Activated T-cell treated with anti-CD3 and anti-CD28 coated beads, Interleukin-2, amount 50 U/mL, for 1 hour (primary cell): ENCODE measurements at places on chromosomes 16 and 17.

GRCh38 chr16:85341972-85342695 lies 229.9 kb upstream of the CIBAR2 start:
- DNase-seq, result no peak

GRCh38 chr16:81521141-81521626 lies 76.6 kb downstream of the CMIP start:
- peak; percentile 69 for DNase-seq

- no peak for DNase-seq
Measured at GRCh38 chr17:9817086-9817485, 4.8 kb downstream of the GSG1L2 start.

GRCh38 chr17:79340333-79341221 lies 266.0 kb downstream of the ENGASE start:
- no peak for DNase-seq

GRCh38 chr16:49470513-49470991 lies 96.9 kb downstream of the C16orf78 start:
- DNase-seq, result no peak

- DNase-seq, result no peak
Measured at GRCh38 chr16:4639899-4640509, 15.4 kb downstream of the MGRN1 start.

GRCh38 chr17:28907709-28908475 lies 5.0 kb upstream of the DHRS13 start:
- no peak for DNase-seq

DNA sequence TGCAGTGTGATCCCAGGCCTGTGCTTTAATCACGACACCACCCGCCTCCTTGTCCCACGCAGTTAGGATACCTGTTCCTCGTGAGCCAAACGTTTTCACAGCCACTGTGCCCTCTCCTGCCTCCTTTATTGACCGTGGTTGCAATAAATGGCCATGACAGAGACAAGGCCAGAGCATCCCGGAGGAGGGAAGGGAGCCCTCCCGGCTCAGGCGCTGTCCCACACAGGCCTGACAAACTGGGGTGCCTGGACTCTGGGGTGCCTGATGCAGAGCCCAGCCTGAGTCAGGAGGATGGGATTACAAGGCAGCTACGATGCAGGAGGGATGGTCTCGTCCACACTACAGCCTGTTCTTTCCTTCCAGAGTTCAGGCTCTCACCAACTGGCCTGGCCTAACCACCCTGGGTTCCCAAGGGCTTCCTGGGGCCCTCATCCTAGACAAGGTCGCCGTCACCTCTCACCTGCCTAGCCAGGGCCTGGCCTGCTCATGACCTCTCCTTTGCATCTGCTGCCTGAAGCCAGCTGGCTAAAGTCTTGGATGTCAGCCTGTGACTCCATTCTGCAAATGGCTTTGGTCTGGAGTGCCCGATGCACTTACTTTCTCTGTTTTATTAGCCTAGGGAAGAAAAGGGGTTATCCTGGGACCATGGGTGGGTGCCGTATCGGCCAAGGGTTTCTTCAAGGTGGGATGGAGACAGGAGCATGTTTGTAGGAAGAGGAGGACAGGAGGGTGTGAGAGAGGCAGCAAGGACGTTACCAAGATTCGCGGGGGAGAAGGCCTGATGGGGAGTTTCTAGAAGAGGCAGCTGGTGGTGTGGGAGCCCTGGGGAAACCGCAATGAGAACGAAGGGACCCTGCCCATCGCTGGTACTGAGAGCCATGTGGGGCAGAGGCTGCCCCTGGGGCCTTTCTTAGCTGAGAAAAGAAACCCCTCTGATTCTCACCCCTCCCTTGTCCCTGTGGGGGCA lies 234.3 kb upstream of the TNRC6C start:
- DNase-seq, result no peak

GRCh38 chr16:25140459-25140858 lies 28.9 kb downstream of the LCMT1 start:
- DNase-seq, result no peak

DNA sequence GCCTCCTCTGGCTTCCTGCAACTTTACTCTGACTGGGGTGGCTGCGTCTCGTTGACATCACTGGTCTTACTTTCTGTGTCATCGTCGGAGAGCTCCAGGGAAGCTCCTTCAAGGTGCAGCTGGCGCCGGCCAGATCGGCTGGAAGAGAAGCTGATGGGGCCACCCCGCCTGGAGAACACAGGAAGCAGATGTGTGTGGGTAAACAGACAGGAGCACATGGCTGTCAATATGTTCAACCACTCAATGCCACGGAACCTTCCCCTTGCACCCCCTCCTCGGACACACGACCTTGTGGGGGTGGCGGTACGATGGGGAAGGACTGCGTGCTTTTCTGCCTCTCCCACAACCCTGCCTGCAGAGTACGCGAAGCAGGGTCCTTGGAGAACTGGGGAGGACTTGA lies 40.1 kb downstream of the NDEL1 start:
- DNase-seq, result no peak

DNA sequence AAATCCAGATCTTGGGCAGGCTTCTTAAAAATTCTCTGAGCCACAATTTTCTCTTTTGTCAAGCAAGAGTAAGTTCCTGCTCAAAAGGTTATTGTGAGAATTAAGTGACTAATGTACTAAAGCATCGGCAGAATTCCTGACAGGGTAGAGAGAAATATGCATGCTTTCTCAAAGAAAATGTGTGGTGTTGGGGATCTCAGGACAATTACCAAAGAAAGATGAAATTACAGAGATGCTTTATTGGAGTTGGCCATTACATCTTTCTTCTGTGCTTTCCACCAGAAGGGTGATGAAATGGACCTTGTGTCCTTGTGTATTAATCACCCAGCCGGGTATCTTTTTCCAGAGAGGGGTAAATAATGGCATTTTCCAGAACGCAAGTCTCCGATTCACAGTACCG lies 1.7 kb upstream of the USP43 start:
- no peak for DNase-seq

GRCh38 chr17:63780507-63780906 lies 6.5 kb downstream of the DDX42 start:
- no peak for DNase-seq

- DNase-seq, result no peak
Measured at GRCh38 chr17:53571342-53571741, 251.4 kb upstream of the KIF2B start.

- no peak for DNase-seq
Measured at GRCh38 chr17:34853924-34854323, 107.3 kb downstream of the CCT6B start.

- DNase-seq, result no peak
Measured at GRCh38 chr17:1188812-1189504, 9.2 kb upstream of the ABR start.

DNA sequence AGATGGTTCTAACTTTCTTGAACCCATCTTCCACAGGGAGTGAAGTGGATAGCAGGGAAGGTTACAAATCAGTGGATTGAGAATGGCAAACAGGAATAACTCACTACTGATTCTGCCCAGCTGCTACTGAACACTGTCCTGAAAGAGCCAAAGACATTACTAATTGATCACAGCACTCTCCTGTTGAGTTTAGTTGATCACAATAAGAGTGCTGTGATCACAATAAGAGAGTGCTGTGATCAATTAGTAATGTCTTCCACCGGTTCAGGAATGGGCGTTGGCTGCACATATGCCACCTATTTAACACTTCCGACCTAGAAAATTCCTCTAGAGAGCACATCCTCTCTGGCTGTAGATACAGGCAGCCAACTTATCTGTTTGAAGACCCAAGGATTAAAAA lies 11.4 kb downstream of the CFAP97D1 start:
- no peak for DNase-seq

GRCh38 chr16:48531011-48531962 lies 78.7 kb downstream of the N4BP1 start:
- no peak for DNase-seq

DNA sequence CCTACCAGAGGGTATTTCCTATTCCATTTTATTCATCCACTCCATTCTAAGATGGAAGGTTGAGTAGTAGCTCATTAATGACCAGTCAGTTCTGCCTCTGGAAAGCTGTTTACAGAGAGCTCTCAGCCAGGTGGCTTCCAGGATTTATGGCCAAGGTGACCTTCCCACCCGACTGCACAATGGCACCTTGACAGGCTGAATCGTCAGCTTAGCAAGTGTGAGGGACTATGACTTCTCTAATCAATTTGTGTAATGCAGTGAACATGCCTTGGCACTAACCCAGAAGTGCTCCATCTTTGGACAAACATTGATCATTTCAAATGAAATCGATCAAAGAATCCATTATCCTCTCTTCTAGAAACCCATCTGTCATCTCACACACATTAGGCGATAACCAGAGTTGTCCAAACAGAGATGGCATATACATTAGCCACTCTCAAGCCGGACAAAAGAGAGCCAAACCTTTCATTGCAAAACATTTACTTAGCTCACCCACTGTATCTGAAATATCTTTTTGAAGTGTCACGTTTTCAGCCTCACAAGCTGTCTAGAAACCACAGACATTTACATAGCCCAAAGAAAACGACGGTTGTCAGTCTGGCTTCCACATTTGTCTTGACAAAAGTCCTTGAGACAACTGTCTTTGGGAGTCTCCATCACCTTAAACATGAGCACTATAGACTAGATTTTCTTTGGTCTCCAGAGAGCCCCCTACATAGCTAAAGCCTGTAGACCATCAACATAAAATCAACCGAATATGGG lies 35.6 kb downstream of the CLEC3A start:
- DNase-seq, result no peak

DNA sequence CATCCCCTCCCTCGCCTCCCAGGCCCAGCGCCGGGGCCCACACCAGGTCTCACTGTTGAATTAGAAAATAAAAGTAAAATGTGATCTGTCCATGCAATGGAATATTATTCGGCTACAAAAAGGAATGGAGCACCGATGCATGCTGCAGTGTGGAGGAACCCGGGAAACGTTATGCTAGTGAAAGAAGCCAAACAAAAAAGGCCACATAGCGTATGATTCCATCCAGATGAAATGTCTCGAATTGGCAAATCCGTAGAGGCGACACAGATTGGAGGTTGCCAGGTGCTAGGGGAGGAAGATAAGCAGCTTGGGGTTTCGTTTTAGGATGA lies 972 bp upstream of the ADCY9 start:
- no peak for DNase-seq

- peak; percentile 8 for DNase-seq
Measured at GRCh38 chr17:77353684-77354419, 213.1 kb downstream of the SEC14L1 start.

- no peak for DNase-seq
Measured at GRCh38 chr17:79595921-79596320, 14.9 kb downstream of the RBFOX3 start.

DNA sequence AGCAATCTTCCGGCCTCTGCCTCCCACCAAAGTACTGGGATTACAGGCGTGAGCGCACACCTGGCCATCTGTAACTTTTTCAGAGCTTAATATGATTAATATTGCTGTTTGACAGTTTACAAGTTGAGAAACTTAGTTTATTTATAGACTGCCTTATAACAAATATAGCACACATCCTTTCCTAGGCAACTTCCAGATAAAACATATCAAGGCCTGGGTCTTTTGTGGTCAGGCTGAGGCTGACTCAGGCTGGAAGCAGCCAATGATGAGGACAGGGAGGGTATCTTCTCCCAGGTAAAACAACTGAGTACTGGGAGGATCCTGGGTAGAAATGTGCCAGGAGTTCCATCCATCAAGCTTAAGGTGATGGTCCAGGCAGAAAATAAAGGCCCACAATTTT lies 16.2 kb downstream of the LUC7L start:
- DNase-seq, result no peak

DNA sequence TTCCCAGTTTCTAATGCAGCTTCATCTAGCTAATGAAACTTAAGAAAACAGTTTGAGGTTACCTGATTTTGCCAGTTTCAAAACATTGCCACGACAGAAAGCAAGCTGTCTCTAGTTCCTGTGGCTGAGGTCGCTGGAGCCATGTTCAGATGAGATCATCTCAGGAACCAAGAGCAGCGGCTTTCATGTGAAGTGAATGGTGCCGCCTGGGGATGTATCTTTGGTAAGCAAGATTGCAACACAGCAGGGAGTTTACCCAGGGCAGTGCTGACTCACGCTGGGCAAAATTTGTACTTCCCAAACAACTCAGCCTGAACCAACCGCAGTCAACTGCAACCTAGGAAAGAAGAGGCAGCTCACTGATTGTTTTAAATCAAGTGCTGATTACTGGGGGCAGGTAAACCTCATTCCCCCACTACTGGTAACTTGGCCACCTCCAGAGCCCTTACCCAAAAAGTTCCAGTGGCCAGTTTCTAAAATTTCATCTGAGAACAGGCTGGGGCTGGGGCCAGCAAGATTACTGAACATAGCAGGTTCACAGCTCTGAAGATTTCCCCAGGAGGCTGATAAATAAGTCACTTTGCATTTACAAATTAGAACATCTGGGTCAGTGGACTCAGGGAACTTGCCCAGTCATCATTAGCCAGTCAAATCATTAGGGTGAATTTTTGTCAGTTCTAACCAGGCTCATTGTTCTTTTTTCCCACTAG lies at the start of gene RFFL:
TSS of gene RFFL (minus strand) at position 194 of the 710 bp plus-strand sequence. CDS start 37,154 bp downstream, outside the sequence.
- DNase-seq, result peak; percentile 77

GRCh38 chr17:27336184-27336583 lies 42.3 kb downstream of the WSB1 start:
- DNase-seq, result no peak

- no peak for DNase-seq
Measured at GRCh38 chr17:41642252-41643156, 18.1 kb upstream of the KRT17 start.

DNA sequence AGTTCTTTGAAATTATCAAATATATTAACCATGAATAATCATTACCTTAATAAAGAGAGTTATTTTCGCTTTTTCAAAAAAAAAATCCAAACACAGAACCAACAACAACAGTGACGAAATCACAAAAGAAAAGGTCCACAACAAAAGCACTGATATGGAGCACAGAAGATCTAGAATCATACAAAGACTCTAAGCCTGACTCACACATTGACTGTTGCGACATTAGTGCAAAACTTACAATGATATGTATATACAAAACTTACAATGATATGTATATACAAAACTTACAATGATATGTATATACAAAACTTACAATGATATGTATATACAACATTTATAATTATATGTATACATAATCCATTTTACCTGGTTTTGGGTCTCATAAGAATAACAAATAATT lies 117.7 kb downstream of the USP22 start:
- no peak for DNase-seq

GRCh38 chr16:70440009-70440692 lies 1.3 kb upstream of the ST3GAL2 start:
- no peak for DNase-seq

DNA sequence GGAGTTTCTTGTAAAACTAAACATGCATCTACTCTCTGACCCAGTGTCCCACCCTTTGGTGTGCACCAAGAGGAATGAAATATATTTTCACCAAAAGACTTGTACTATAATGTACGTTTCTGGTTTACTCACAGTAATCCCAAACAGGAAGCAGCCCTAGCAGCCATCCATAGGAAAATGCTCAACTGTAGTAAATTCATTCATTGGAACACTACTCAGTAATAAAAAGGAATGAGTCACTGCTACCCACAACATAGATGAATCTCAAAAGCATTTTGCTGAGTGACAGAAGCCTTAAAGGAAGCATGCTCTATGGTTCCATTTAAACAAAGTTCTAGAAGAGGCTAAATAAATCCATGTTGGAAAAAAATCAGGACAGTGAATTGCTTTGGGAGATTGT lies 37.6 kb upstream of the DHRS7B start:
- no peak for DNase-seq
